Activated T-helper 1 cell treated with anti-CD3 and anti-CD28 coated beads, Interleukin-12 subunit alpha, Interleukin-12 subunit beta, Interleukin-2, Interleukin-4 antibody, amounts not matched to agents 30 ng/mL and 10 ng/mL and 1 ng/mL, durations not matched to agents 14 hours and 24 hours and 36 hours (primary cell): ENCODE measurements at places on chromosomes 1 and 21. TPM values are rescaled to one million over a fixed set of nuclear protein-coding genes. Genes with fewer than 3 reads are reported as not detected.
A peak's percentile ranks its signal among the peaks of the same experiment; 100 is the strongest.

RNF19B gene
- 52.1 and 56.5 TPM in 2 replicates for total RNA-seq

OLFML2B gene
- not detected in 2 replicates for total RNA-seq

PRELP gene
- total RNA-seq = not detected in 2 replicates

ZFP69B gene
- 5.1 and 5.8 TPM in 2 replicates for total RNA-seq

SERPINC1 gene
- total RNA-seq = 0.26 TPM in 1 of 2 replicates, not detected in the other

BCAR3 gene
- 0.29 and 1.1 TPM in 2 replicates for total RNA-seq

CFAP107 gene
- total RNA-seq = not detected in 2 replicates

- H3K4me1 ChIP-seq = peaks cover 38% of the 10 kb centered on the region
- H3K27ac ChIP-seq = peak overlapping the region; percentile 78
- H3K4me3 ChIP-seq = peak overlapping the region; percentile 85
- DNase-seq = no peak
- no peaks in the 10 kb centered on the region for H3K27me3 ChIP-seq
- H3K36me3 ChIP-seq = peaks cover 11% of the 10 kb centered on the region
These were observed 886 bp downstream of the ZMYM4 start for GRCh38 chr1:35269201-35269988.

DNA sequence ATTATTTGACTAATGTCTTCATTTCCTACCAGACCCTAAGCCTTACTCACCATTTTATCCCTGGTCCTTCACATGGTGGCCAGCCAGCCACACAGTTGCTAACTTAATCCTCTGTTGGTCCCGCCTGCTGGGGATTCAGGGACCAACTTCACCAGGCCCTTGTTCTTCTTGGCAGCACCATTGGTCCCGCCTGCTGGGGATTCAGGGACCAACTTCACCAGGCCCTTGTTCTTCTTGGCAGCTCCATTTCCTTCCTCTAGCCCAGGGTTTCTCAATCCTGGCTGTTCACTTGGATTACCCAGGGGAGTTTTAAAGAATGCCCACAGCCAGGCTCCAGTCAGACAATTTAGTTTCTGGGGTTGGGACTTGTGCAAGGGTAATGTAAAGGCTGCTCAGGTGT lies 233.1 kb upstream of the CSF3R start:
- no peak overlapping the region for H3K27ac ChIP-seq
- DNase-seq = no peak
- H3K27me3 ChIP-seq = peaks cover 39% of the 10 kb centered on the region
- H3K4me1 ChIP-seq = no peaks in the 10 kb centered on the region

GRCh38 chr1:96865731-96866685 lies 144.4 kb downstream of the PTBP2 start:
- H3K4me1 ChIP-seq = no peaks in the 10 kb centered on the region
- H3K27me3 ChIP-seq = peaks cover 1% of the 10 kb centered on the region
- no peak for DNase-seq
- no peak overlapping the region for H3K27ac ChIP-seq
- no peak overlapping the region for H3K4me3 ChIP-seq

DNA sequence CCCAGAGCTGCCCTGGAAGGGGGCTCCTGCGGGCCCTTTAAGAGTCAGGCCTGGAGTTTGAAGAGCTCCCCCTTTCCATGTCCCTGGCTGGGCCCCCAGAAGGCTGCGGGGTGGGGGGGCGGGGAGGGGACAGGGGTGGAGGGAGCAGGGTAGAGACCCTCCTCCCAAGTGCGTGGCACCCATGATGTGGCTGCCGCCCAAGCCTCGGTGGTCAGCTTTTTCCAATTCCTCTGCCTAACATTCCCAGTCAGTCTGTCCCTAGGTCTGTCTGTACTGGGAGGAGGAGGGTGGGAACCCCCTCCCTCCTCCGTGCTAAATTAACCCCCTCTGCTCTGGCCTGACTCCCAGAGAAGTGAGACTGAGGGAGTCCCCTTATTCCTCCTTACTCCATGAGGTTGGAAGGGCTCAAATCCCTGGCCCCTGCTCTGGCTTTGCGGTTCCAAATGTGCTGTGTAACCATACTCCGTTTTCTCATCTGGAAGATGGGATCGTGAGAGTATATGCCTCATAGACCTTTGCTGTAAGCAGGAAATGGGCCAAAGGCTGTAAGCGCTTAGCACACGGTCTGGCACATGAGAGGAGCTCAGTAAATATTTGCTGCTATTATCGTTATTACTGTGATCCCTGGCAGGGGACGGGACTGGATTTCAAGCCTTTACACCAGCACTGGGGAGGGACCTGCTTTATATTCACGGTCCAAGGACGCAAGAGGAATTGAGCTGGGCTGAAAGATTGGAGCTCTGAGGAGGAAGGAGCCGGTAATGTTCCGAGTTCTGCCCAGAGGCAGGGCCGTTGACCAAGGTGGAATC lies 658 bp upstream of the COL16A1 start:
- H3K4me3 ChIP-seq = peak overlapping the region; percentile 66
- H3K27me3 ChIP-seq = peaks cover 37% of the 10 kb centered on the region
- no peaks in the 10 kb centered on the region for H3K36me3 ChIP-seq
- peak overlapping the region; percentile 38 for H3K27ac ChIP-seq
- DNase-seq = no peak

- H3K27me3 ChIP-seq = peaks cover 25% of the 10 kb centered on the region
- H3K36me3 ChIP-seq = no peaks in the 10 kb centered on the region
- no peak overlapping the region for H3K4me3 ChIP-seq
These were observed 21.5 kb downstream of the RAP1GAP start for GRCh38 chr1:21647431-21648351.

GRCh38 chr1:19654386-19654785 lies 10.3 kb downstream of the NBL1 start:
- no peak overlapping the region for H3K4me3 ChIP-seq
- H3K27me3 ChIP-seq = no peaks in the 10 kb centered on the region
- peaks cover 2% of the 10 kb centered on the region for H3K36me3 ChIP-seq
- H3K27ac ChIP-seq = no peak overlapping the region

GRCh38 chr1:67459068-67459467 lies 28.9 kb upstream of the SERBP1 start:
- no peak for DNase-seq
- H3K4me3 ChIP-seq = no peak overlapping the region
- H3K36me3 ChIP-seq = no peaks in the 10 kb centered on the region
- H3K4me1 ChIP-seq = no peaks in the 10 kb centered on the region
- H3K27ac ChIP-seq = no peak overlapping the region
- peaks cover 8% of the 10 kb centered on the region for H3K27me3 ChIP-seq

DNA sequence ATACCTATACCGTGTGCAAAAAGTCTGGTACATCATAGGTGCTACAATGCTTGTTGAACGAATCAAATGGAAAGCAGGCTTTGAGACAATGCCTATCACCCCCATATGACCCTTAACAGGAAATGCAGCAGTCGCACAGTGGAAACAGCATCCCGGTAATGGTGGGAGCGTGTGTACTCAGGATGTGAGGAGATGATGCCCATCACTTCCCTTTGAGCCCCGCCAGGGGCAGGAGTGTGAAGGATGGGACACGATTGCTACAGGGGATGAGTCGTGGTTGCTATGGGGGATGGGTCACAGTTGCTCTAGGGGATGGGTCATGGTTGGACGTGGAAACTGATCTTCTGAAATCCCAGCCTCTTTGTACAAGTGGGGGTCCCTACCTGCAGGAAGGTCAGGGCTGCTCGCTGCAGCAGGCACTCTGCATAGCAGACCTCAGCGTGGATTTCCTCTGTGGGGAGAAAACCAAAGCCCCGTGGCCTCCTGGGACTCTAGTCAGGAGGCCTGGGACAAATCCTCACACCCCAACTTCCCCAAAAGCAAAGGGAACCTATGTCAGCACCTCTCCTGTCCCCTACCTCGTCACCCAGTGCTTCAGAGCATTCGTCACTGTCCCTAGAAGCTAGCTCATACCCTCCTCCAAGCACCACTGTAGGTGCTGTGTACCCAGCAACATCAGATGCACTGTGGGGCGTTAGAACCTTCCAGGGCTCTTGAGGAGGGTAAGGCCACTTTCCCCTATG lies 19.3 kb downstream of the TTC39A start:
- no peak overlapping the region for H3K4me3 ChIP-seq
- DNase-seq = no peak
- no peak overlapping the region for H3K27ac ChIP-seq
- H3K4me1 ChIP-seq = peaks cover 13% of the 10 kb centered on the region

DNA sequence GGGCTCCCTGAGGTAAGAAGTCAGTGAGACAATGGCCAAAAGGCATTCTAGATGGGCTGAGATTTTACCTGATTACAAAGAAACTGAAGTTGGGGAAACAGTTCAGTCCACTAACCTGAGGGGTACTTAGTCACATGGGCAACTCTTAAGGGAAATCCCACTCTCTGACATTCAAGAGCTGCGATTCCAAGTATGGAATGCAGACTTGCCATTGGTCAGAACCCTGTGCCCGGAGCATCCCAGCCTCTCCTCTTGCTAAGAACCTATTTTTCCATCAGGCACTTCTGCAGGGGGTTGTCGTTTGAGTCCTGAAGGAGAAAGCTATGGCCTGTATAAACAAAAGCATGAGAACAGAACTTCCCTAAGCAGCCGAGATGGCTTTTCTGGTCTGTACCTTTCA lies 434.9 kb upstream of the DAB1 start:
- H3K4me3 ChIP-seq = no peak overlapping the region
- no peaks in the 10 kb centered on the region for H3K36me3 ChIP-seq
- no peaks in the 10 kb centered on the region for H3K4me1 ChIP-seq
- H3K27ac ChIP-seq = no peak overlapping the region
- H3K27me3 ChIP-seq = no peaks in the 10 kb centered on the region
